ENCODE measurements at places on chromosomes 3 and 15.

- DNase-seq = no peak
Measured at GRCh38 chr3:169931747-169932520, 20.6 kb downstream of the SAMD7 start.

DNA sequence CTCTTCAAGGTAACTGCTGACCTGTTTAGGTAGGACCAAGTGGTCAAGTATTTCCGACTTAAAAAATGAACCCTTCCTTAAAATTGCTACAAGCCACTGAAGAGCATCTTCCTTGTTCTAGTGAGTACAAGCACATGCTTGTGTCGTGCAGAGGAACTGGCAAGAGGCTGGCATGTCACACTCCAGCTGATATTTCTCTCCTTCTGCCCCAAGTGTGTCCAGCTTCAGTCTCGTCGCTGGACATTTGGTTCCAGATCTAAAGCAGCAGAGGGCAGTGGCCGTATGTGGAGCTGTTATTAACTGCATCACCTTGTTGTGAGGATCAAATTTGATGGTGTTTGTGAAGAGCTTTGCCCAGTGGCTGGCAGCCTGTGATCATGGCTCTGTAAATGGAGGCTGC lies 10.0 kb downstream of the RBP2 start:
- no peak for DNase-seq

GRCh38 chr3:100234364-100234763 lies 26.4 kb upstream of the TBC1D23 start:
- no peak for DNase-seq

- DNase-seq = no peak
Measured at GRCh38 chr3:141764045-141764444, 837 bp downstream of the GRK7 start.
